ENCODE measurements at places on chromosomes 5 and 9.

DNA sequence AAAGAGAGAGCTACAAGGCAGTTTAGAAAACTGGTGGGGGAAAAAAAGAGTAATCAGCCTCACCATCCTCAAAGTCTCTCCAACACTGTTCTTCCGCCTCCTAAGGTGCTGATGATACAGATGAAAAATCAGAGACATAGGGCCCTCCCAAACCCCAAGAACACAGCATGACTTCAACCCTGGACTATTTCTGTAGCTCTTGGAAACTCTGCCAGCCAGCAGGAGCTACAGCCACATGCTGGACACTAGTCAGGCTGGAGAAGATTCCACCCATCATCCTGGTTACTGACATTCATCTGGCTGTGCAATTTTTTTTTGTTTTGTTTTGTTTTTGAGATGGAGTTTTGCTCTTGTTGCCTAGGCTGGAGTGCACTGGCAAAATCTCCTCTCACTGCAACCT lies 42.4 kb downstream of the OXCT1 start:
- no peak for DNase-seq

DNA sequence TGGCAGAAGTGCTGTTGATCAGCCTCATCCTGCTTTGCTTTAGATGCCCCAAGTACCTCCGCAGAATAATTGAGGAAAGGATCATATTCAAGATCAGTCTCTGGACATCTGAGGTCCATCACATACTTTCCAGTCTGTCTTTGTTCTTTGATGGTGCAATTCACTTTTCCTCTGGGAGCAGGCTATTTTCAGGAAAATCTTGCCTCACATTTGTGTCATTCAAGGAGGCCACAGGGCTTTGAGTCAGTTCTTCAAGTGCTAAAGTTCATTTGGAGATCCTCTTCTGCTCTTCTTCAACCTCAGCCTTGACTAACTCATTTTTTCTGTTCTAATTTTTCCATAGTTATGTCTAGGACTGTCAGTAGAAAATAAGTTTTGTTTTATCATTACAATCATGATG lies 18.6 kb downstream of the EQTN start:
- DNase-seq, result no peak

DNA sequence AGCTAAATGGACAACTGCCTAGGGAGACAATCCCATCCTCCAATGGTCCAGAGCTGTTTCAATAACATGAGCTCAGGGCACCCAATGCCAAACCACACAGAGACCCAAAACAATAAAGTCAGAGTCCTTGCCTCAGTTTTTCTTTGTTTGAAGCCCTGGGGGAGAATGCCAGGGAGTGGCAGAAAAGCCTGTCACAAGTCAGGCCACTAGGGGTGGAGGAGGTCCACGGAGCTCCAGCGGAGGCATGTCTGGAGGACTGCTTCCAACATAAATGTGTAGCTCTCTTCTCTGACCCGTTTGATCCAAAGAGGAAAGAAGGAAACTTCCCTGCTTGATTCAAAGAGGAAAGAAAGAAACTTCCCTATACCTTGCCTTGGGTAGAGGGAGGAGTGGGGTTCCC lies 175.3 kb downstream of the HSPA4 start:
- no peak for DNase-seq

GRCh38 chr5:143976055-143976454 lies 164.1 kb downstream of the HMHB1 start:
- no peak for DNase-seq

DNA sequence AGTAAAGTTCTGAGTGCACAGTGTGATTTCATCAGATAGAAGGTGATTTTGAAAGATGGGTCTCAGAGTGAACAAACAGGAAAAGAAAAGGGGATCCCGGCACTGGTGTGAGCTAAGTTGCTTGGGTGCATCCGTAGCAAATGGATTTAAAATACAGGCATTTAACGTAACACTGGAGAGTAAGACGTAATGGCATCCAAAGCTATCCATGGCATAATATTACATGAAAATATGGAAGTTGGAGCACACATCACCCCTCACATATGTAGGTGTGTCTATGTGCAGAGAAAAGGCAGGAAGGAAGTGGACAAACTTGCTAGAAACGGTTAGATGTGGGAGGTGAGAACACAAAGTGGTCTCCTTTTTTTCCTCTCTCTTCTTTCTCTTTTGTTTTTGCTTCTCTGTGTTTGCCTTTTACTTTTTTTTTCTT lies 38.2 kb upstream of the SEMA4D start:
- no peak for DNase-seq

DNA sequence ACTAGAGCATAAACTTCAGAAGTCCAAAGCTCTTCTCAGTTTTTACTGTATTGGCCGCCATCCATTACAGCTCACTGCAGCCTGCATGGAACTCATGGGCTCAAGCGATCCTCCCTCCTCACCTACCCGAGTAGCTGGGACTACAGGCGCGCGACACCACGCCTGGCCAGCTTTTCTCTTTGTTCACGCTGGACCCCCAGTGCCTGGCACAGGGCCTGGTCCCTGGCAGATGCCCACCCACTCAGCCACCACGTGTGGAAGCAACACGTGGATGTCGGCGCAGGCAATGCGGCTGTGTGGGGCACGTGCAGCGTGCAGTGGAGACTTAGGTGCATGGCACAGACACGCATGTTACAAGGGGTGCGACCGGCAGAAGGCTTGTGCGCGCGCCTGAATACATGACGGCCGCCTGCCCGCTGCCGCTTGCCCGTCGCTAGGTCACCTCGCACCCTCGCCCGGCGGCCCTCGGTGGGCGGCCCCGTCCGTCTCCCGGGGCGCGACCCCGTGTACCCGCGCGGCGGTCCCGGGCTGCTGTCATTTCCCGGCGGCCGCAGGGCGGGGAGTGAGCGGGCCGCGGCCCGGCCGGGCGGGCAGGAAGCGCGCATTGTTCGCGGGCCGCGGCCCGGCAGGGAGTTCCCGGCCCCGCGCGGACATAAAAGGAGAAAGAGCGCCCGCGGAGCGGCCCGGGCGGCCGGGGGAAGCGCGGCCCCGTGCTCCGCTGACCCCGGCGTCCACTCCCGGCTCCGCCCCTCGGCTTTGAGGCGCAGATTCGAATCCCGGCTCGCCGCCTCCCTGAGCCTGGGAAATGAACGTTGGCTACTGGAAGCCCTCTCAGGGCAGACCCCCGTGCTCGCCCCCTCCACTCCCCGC lies 24.1 kb upstream of the PTGS1 start:
- no peak for DNase-seq

DNA sequence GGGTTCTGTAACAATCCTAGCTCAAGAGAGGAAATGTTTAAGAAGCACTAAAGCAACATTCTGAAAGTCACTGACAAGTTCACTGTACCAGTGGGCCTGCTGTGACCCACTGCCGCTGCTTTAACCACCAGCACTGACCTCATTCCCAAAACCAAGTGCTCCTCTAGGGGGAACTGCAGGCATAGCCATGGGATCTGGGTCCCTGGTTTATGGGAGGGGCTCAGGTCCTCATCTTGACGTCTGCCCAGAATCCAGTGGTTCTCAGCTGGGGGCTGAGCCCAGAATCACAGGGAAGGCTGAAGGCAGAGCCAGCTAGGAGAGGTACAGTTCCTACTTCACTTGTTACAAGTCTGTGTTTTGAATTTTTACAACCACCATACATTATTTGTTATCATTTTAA lies 36.1 kb upstream of the SLC2A8 start:
- no peak for DNase-seq

- no peak for DNase-seq
Measured at GRCh38 chr5:10596886-10597451, 33.1 kb downstream of the ANKRD33B start.

GRCh38 chr5:52751137-52751536 lies 36.6 kb upstream of the ITGA1 start:
- no peak for DNase-seq

GRCh38 chr5:16777432-16777831 lies 158.7 kb downstream of the MYO10 start:
- DNase-seq, result no peak

- DNase-seq, result no peak
Measured at GRCh38 chr5:140398379-140398811, 3.2 kb upstream of the ANKHD1 start.

GRCh38 chr5:64201996-64202395 lies 36.4 kb downstream of the RNF180 start:
- DNase-seq, result no peak

DNA sequence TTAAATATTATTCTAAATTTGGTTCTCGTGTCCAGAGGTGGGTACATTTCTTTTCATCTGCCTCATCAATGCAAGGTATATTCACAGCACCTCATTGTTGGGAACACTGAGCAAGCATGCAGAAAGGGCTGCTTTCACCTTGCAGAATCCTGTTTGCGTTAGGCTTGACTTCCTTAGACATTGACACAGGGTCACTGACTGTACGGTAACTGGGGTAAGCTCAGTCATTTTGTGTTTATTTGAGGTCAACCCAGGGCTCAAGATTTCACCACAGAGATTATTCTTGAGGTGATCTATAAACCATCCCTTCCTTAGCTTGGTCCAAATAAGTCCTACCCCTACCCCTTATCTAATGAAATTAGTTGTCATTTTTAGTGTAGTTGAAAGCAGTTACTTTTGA lies 1.7 kb upstream of the PTPDC1 start:
- DNase-seq, result no peak

DNA sequence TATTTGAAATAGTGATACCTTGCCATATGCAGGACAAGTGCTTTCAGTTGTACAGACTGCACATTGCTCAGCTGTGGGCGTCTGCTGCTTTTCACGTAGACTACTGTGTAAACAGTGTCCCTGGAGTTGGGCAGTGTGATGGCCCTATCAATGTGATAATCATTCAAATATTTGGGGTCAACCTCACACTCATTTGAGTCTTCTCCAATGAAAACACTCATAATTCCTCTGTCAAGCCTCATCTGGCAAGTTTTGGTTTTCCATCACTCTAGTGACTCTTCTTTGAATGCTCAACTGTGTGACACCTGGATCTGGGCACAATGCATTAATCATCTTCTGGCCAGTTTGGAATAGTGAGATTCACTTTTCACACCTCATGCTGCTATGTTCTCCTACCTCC lies 64.4 kb downstream of the UGCG start:
- no peak for DNase-seq

DNA sequence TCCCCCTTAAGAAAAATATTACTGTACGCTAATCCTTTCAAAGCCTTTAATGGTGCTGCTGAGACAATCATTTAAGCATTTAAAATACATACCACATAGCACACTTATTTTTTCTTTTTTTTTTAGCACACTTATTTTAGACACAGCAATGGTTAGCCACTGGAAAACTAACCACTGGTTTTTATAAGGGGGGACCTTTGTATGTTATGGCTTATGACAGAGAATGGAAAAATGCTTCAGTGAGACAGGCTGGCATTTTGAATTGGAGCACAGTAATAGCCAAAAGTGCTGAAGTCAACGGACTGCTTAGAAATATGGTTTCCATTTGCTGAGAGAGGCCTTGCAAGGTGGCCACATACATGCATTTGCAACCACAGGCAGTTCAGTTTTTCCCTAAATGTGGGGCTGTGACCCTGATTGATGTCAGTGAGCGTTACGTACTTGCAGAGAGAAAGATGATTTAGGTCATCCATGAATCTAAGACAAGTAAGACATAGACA lies 28.5 kb downstream of the AOPEP start:
- DNase-seq, result no peak

GRCh38 chr9:117903453-117903852 lies 199.2 kb downstream of the TLR4 start:
- no peak for DNase-seq

- DNase-seq, result no peak
Measured at GRCh38 chr9:2637390-2637789, 15.8 kb downstream of the VLDLR start.

- DNase-seq, result no peak
Measured at GRCh38 chr9:98763986-98764745, 32.2 kb downstream of the ANKS6 start.

DNA sequence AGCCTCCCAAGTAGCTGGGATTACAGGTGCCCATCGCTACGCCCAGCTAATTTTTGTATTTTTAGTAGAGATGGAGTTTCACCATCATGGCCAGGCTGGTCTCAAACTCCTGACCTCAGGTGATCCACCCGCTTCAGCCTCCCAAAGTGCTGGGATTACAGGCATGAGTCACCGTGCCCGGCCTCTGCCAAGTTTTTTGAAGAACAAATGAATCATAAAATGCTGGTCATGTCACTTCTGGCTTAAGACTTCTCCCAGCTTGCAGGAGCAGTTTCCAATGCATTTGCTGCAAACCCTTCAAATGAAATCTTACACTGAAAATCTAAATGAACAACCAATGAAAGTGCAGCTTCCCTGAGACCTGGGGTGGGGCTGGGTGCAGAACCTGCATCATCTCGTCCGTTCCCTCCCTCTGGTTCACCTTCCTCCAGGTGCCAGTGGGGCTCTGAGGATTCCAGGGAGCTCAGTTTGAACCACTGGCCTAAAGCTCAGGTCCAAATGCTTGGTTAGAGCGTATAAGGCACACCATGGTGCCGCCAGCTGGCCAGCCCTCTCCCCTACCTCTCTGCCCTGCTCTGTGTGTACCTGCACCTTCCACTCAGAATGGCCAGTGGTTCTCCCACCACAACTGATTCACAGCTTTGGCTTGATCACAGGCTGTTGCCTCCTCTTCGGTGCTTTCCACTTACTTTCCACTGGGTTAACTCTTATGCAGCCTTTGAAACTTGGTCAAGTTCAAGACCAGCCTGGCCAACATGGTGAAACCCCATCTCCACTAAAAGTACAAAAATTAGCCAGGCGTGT lies 39.8 kb upstream of the FUBP3 start:
- DNase-seq, result no peak

DNA sequence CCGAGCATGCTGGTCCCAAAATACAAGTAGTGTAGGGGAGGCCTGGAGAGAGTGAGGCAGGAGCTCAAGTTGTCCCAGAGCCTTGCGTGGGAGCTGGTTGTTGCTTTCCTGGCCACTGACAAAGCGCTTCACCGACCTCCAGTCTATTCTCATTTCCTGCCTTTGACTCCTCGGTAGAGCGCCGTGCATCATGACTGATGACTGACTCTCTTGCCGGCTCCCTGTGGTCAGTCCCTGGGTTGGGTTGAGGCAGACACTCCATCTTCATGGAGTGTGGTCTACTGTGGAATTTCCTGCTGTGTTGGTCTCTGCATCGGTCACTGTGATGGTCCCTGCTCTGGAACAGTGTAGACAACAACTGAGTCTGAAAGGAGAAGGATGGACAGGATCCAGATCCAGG lies 175.1 kb upstream of the S1PR3 start:
- DNase-seq, result no peak

DNA sequence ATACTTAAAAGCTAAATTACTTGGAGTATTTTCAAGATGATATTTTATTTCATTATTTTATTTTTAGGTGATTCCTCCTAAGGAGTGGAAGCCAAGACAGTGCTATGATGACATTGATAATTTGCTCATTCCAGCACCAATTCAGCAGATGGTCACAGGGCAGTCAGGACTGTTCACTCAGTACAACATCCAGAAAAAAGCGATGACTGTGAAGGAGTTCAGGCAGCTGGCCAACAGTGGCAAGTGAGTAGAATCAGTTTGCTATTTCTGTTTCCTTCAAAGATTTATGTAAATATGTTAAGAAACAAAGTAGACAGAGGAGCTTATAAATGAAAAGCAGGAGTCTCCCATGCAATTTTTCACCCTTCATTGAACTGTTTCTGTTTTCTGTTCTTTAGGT lies 47.8 kb downstream of the KDM4C start:
- peak; percentile 62 for DNase-seq
